ENCODE measurements at places on chromosomes 5 and 9.

DNA sequence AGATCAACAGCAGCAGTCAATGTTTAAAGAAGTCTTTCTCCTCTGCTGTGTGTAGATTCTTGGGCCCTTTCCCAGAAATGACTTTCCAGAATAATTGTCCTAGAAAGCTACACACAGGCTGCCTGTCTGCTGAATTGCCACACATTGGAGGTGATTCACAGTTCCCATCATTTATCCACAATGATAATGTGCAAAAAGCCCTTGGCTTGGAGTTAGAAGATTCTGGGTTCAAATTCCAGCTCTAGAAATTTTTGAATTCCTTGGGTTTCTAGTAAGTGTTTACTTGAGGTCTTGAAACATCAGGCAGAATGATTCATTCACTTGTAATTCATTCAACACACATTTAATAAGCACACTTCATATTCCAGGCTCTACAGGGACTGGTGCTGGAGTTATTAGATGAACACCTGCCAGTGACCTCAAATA lies 28.6 kb upstream of the EPB41L4B start:
- no peak for DNase-seq

- no peak for DNase-seq
Observed at GRCh38 chr5:13179407-13180087, 764.9 kb downstream of the DNAH5 start.

GRCh38 chr9:127796852-127797370 lies 5.8 kb upstream of the FPGS start:
- peak; percentile 27 for DNase-seq

DNA sequence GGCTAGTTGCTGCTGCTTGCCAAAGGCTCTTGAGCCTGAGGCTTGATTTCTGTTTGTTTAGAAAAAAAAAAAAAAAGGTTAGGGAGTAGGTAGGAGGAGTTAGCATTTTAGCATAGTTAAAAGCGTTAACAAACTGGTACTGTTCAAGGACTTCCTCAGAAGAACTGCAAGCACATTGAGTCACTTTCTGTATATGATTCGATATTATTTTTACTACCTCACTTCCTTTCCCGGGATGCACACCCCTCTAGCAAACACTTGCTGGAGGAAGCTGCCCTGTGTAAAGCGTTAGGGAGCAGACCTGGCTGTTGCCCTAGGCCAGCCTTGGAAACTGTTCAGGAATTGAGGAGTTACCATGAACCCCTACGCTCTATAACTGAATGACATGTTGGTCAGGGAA lies 15.7 kb upstream of the CEP120 start:
- DNase-seq, result no peak

GRCh38 chr9:134625361-134626068 lies 16.1 kb upstream of the COL5A1 start:
- no peak for DNase-seq

- DNase-seq, result no peak
Observed at GRCh38 chr5:18394443-18394804, 760.2 kb downstream of the TAF11L14 start.

DNA sequence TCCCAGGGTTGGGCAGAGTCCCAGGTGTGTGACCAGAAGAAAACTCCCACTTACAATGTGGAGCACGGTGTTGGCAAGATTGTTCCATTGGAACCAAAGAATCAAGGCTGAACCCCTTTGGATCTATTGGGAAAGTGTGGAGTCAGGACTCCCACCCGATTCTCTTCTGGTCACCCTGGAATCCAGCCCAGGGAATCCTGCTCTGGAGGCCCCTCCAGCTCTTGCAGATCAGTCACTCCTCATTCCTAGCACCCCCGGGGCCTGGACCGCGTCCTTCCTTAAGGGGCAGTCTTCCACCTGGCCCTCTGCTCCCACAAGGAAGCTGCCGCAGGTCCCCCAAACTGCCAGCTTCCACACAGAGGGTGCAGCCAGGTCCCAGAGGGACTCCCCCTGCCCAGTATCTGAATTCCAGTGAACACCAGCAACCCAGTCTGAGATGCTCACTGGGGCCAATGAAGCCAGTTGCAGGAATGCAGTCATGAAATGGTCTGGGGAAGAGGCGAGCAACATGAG lies 170.1 kb downstream of the GADD45G start:
- DNase-seq, result no peak

- no peak for DNase-seq
Observed at GRCh38 chr9:109433476-109433875, 64.6 kb downstream of the PTPN3 start.

GRCh38 chr5:31124651-31125305 lies 68.7 kb upstream of the CDH6 start:
- DNase-seq, result no peak

- peak; percentile 26 for DNase-seq
Observed at GRCh38 chr5:39376293-39376714, 12.0 kb upstream of the C9 start.

DNA sequence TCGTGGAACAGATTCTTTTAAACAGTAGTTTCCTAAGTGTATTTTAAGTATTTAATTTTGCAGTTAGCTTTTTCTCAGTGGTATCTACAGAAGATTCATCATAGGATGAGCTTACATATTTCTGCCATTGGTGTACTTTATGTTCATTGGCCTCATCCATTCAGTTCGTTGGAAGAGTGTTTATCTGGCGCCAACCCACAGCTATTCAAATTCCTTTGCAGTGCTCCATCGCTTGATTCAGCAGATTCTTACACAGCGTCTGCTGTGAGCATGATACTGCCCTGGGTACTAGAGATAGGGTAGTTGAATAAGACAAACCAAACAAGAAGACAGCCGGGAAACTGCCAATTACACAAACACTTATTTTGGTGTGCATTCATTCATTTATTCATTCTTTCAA lies 55.1 kb downstream of the NUP214 start:
- DNase-seq, result no peak

DNA sequence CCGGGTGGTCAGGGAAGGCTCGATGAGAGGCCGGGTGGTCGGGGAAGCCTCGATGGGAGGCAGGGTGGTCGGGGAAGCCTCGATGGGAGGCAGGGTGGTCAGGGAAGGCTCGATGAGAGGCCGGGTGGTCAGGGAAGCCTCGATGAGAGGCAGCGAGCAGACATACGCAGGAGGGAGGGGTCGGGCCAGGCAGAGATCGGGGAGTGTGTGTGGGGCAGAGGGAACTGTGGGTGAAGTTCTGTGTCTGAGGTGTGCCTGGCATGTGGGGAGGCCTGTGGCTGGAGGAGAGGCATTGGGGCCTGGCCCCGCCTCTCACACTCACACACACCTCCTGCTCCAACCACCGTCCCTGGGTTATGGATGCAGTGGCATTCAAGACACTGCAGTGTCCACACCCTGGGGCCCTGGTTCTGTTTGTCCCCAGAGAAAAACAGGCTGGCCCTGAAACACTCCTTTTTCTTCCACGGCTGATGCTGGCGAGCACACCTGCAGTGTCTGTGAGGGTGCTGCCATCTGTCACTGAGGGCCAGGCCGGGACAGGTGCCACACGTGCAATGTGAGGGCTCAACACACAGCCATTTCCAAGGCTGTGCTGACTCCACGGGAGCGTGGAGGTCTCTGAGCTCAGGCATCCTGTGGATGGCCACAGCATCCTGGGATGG lies 6.5 kb upstream of the PLEKHG4B start:
- no peak for DNase-seq

DNA sequence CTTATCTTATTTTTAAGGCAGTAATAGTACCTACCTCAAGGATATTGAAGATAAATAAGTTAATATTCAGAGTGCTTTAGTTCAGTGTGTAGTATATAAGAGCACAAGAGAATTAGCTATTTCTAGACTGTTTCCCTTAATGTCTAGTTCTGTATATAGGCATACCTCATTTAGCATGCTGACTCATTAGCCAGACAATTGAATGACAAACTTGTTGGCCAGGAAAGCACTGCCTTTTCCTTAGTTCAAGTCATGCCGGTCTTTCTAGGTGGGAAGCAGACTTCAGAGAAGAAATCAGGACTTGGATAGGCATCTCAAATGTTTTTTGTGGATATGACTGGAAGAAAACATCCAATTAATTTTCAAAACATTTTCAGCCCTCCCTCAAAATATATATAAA lies 3.2 kb upstream of the FBXO4 start:
- no peak for DNase-seq

GRCh38 chr9:87122947-87123685 lies 175.8 kb upstream of the GAS1 start:
- DNase-seq, result no peak

- no peak for DNase-seq
Observed at GRCh38 chr9:104970271-104970987, 42.5 kb upstream of the ABCA1 start.

GRCh38 chr9:79165020-79165780 lies 406.6 kb upstream of the TLE4 start:
- no peak for DNase-seq

- DNase-seq, result no peak
Observed at GRCh38 chr9:5557606-5558587, 47.6 kb downstream of the PDCD1LG2 start.

DNA sequence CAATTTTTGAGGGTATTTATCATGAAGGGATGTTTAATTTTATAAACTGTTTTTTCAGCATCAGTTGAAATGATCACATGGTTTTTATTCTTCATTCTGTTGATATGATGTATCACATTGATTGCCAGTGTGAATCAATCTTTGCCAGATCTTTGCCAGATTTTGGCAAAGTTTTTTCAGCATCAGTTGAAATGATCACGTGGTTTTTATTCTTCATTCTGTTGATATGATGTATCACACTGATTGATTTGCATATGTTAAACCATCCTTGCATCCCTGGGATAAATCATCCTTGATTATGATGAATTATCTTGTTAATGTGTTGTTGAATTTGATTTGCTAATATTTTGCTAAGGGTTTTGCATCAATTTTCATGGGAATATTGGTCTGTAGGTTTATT lies 140.9 kb upstream of the TAS2R1 start:
- DNase-seq, result no peak

Data from NCI-H1092 (cell line).